ENCODE measurements at places on chromosomes 6 and 20. TPM values are rescaled to one million over a fixed set of nuclear protein-coding genes. Genes with fewer than 3 reads are reported as not detected.

GNRH2 gene
- 0.59 TPM for total RNA-seq

PRSS16 gene
- total RNA-seq = 0.18 TPM

NR2E1 gene
- total RNA-seq = not detected

MARCKS gene
- total RNA-seq = 194 TPM

PNLDC1 gene
- not detected for total RNA-seq

GMEB2 gene
- total RNA-seq = 13.6 TPM

PPP1R14C gene
- under 0.01 TPM for total RNA-seq

PRSS35 gene
- 18.7 TPM for total RNA-seq

ZNF292 gene
- total RNA-seq = 37.6 TPM

MAP1LC3A gene
- total RNA-seq = 17.5 TPM

BEND3 gene
- 5.5 TPM for total RNA-seq

PNPLA1 gene
- total RNA-seq = 0.05 TPM

KIF25 gene
- 0.14 TPM for total RNA-seq
